ENCODE measurements at places on chromosomes 2 and 18.

DNA sequence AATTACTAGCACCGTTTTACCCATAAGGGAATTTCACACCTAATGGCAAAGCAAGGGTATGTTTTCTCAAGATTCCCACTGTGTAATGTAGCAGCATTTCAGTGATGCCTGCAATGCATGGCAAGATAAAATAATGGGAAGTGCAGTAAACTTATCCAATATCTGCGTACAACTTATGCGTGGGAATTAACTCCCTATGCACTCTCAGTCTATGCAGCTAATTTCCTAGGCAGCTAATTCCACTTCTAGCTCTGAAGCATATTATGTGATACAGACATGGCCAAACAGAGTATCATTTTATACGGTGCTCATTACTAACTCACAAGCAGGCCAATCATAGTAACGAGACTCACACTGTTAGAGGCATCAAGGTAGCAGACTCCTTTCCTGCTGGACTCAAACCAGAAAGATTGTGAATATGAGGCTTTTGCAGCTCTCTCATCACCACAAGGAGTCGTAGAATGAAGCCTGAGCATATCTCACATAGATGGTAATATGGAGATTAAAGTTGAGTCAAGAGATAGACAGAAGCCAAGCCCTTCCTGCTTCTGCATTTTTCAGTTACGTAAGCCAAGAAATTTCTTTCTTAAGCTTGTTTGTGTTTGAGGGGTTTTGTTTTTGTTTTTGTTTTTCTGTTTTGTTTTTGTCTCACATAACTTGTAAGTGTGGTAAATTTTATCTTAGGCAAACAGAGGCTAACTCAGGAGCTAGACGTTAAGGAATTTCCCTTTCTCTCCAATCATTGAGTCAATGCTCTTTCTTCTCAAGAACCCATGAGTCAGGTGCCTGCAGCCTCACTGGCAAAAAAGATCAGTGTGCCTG, 34.8 kb upstream of the ITGAV start:
- no peak for DNase-seq

GRCh38 chr2:223513771-223514455, 88.2 kb downstream of the SCG2 start:
- no peak for DNase-seq

GRCh38 chr18:5955861-5956260, 60.5 kb upstream of the TMEM200C start:
- DNase-seq: no peak

GRCh38 chr2:115083225-115083624, 640.8 kb downstream of the DPP10 start:
- DNase-seq: no peak

DNA sequence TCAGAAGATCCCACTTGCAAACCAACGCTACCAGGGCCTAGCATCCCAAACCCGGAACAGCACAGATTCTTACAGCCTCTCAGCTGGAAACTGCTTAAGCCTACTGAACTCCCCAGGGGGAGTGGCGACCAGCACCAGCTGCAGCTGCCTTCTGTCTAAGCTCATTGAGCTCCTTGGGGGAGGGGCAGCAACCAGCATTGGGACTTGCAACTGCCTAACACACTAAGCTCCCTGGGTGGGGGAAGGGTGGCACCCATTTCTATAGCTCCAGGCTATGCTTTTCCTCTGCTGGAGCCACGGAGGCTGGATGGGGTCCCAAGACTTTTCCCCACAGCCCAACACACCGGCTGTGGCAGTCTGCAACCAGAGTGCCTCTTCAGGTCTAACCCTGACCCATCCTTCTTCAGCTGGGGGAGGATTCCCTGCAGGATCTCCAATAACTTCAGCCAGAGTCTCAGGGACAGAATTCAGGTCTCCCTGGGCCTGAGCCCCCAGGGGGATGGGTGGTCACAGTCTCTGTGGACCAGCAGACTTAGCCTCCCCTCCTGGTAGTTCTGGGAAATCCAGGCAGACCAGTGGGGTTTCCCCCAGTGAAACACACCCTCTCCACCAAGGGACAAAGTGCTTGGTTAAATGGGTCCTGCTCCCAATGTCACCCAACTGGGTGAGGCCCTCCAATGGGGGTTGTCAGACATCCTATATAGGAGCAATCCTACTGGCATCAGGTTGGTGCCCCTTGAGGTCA, 45.9 kb upstream of the ITGA4 start:
- DNase-seq: no peak

DNA sequence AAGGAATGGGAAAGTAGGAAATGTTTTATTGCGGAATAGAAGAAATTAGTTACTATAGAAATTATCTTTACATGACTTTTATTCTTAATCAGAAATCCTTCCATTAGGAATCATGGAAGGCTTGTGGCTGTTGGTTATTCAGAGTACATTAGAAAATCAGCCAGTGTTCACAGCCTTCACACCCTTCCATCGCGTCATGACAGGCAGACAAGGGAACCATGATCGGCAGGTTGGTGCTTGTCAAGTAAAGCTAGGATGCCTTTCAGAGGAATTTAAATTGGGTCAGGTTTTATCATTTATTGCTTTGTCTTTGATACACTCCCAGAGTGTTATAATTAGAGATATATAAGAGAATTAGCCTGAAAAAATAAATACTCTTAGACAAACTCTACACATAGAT, 400.6 kb downstream of the THSD7B start:
- no peak for DNase-seq

DNA sequence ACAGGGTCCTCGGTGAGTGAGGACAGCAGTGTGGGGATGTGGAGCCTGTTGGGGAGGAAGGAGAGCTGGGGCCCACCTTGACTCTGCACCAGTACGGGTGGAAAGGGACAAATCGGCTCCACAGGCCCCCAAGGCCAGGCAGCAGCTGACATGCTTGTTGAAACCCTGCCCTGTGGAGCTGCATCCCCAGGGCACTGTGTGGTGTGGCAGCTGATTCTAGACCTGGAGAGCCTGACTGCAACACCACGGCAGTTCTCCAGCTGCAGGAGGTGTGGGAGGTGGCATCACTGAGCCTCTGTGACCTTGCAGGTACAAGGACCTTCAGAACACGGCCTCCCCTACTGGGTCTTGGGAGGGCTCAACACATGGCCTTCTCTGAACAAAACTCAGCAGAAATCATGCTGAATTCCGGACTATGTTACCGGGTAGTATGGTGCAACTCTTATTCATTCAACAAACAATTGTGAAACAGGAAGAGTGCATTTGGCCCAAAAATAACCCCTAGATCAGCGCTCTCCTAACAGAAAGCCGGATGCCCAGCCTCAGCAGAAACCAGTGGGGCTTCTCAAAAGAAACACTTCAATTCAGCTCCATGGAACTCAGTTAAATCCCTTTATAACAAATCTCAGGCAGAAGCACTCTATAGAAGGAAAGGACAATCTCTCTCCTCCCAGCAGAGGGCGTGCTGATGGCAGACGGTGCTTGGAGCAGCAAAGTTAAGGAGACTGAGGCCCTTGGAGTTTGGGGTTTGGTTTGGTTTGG, 104.4 kb upstream of the SALL3 start:
- DNase-seq: no peak

- DNase-seq: no peak
Measured at GRCh38 chr18:56469582-56469981, 168.8 kb downstream of the TXNL1 start.

DNA sequence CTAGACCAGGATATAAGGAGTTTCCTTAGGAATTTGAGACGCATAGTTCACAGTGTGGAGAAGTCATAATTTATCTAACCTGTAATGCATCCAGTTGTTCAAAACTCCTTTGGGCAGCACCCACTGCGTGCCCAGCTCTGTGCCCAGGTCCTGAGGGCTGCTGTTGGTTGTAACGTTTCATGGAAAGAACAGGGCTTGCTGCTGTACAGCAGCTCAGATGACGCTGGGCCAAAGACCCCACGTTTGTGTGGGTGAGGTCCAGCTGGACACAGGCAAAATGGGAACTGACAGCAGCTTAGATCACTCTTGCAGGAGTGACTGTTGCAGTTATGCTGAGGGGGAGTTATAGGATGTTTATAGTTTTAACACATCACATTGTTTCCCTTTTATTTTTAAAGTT, 30.0 kb upstream of the HS6ST1 start:
- DNase-seq: no peak

- no peak for DNase-seq
Measured at GRCh38 chr2:142562900-142563299, 314.6 kb upstream of the KYNU start.

GRCh38 chr2:185738679-185739472, at the start of gene FSIP2:
Gene FSIP2, plus strand, starts transcription at chr2:185738804. Its CDS starts 91 bp downstream, at chr2:185738895.
- no peak for DNase-seq

DNA sequence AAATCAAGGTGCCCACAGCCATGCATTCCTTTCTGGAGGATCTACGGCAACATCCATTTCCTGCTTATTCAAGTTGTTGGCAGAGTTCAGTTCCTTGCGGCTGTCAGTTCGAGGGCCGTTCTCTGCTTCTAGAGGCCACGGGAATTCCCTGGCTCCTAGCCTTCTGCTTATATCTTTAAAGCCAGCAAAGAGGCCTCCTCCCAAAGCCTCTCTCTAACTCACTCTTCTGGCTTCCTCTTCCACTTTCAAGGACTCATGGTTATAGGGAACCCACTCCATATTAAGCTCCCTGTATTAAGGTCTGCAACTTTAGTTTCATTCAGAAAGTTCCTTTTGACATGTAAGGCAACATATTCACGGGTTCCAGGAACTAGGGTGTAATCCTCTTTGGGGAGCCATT, 150.1 kb upstream of the RMP24 start:
- DNase-seq: no peak

- DNase-seq: no peak
Measured at GRCh38 chr2:85785871-85786270, 32.1 kb downstream of the ATOH8 start.

GRCh38 chr2:142944264-142944663, 66.8 kb downstream of the KYNU start:
- no peak for DNase-seq

DNA sequence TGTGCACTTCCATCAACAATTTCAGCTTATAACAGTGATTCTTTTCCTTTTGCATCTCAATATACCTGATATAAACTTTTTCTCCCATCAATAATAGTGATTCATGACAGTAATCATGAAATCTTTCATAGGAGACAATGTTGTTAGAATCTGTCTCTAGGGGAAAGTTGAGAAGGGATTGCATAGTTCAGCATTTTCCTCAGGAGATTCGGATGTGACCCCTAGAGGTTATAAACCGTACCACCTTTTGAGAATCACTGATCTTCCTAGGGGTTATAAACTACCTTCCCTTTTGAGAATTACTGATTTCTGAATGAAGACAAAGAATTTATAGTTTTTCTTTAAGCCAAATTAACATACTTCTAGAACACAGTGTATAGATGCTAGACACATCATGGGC, 53.0 kb upstream of the GALNT3 start:
- DNase-seq: no peak

DNA sequence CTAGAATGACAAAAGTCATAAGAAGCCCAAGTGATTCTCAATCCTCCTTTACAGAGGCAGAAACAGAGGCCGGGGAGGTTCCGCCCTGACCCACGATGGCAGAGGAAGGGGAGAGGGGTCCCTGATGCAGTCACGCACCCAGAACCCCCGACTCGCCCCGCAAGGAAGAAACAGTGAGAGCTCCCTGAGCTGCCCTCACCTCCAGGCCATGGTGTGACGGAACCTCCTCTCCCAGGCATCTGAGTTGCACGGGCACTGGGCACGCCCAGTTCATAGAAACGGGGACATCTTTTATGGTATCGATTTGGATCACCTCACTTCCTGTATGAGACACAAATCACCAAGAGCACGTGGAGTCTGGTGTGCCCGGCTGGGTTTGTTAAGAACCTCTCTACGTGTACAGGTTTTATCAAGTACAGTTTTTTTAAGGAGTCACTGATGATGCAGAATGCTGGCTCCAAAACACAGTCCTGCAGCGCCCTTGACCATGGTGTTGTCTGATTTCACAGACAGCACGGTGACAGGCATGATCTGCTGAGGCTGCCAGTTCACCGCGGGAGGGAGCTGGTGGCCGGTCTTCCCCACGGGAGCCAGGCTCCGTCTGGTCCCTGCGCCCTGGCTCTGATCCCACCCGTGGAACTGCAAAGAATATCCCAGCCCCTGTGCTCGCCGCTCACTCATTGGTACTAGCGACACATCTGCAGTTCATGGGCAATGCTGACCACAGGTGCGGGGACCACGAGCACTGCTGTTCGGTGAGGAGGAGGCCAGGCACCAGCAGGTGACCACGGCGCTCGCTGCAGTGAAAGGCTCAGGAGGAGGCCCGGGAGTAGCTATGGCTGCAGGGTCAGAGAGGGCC, 35.6 kb downstream of the PXDN start:
- DNase-seq: no peak

DNA sequence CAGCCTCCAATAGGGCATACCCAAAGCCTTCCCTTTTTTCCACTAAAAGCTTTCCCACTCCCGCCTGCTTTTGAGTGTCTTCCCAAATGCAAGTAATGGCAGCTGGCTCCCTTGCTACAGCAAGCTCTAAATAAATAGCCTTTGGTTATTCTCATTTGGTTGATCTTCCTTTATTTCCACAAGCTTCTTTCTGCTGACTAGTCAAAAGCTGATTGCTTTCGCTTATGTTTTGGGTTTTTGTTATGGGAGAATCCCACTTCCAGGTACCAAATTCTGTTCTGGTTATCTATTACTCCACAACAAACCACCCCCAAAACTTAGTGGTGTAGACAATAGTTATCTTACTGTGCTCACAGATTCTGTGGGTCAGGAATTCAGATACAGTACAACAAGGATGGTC, 22.3 kb downstream of the SP5 start:
- no peak for DNase-seq

DNA sequence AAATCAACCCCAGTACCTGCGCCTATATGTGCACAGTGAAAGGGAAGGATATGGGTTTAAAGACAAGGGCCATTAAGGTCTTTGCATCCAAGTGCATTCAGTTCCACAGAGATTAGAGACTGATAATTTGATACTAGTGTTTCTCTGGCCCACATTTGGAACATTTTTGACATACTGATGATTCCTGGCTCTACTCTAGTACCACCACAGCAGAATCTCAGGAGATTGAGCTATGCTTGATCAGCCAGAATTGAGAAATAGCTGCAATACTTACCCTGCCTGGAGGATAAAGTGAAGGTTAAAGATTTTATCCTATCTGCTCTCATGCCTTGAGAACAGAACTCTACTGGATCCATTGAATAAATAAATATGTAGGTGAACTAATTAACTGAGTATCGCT, 1267.8 kb downstream of the SUCLG1 start:
- no peak for DNase-seq

DNA sequence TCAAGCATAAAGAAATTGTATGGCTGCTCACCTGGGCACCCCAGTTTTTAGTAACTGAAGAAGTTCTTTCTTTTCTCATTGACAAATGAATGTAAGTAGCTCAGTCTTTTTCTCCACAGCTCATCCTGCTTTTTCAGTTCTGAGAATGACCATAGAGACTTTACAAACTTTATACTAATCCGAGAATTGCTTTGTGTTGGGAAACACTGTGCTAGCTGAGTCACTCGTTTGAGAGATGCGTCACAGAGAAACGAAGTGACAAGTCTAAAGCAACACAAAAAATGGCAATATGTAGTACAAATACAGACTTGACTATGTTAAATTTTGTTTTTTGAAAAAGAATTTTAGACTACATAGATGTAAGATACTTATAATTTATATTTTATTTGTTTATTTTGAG, 9.0 kb downstream of the LRRTM4 start:
- DNase-seq: no peak
